ENCODE measurements at places on chromosomes 6 and 20.

GRCh38 chr6:105429676-105430075 lies 26.8 kb upstream of the PREP start:
- DNase-seq: no peak

DNA sequence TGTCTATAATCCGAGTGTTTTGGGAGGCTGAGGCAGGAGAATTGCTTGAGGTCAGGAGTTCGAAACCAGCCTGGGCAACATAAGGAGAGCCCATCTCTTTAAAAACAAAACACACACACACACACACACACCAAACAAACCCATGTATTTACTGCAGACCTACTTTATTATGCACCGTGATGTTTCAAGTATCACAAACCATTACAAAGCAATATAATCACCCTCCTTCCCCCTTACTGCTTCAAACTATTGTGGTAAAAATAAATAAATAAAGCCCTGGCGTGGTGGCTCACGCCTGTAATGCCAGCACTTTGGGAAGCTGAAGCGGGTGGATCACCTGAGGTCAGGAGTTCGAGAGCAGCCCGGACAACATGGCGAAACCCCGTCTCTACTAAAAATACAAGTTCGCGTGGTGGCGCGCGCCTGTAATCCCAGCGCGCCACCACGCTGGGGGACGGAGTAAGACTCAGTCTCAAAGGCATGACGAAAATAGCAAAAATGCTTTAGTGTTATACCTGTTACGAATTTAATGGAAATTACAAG lies 1.5 kb downstream of the TBCC start:
- no peak for DNase-seq

- DNase-seq: no peak
Measured at GRCh38 chr6:150298030-150298380, 70.8 kb upstream of the IYD start.

DNA sequence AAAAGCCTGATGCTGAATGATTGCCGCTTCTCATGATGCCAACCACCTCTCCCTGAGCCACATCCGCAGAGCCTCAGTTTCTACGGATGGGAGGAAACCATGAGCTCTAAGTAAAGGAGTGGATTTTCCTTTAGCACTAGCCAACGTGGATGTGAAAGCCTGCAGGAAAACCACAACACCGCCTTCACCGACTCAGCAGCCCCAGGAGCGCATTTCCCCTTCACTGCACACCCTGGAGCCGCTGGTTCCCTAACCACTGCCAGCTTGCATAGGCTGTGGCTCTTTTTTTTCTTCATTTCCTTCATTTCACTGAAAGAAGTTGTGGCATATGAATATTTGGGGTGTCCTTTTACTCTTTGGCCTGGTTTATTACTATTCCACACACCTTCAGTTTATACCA lies 50.5 kb upstream of the SSTR4 start:
- no peak for DNase-seq
